ENCODE measurements at places on chromosomes 2 and 18.
A peak's percentile ranks its signal among the peaks of the same experiment; 100 is the strongest.

DNA sequence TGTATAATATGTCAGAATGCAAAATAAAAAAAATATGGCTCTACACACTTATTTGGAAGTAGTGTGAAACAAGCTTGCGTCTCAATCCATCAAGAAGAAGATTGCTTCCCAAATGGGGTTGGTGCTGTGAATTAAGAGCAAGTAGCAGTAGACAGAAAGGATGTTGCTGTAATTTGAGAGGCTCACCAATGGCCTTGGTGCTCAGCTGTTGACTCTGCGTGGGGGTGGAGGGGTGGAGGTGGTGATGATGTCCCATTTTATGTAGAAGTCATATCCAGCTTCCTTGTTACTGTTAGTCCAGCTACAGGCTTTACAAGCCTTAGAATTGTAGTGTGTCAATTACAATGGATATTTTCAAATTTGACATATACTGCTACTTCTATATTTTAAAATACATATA lies 223.4 kb upstream of the RND3 start:
- DNase-seq = no peak

- DNase-seq = no peak
These were observed 2.1 kb downstream of the RIT2 start for GRCh38 chr18:43113220-43113895.

GRCh38 chr18:3789525-3789924 lies 339.6 kb downstream of the TGIF1 start:
- DNase-seq = no peak

- no peak for DNase-seq
These were observed 1312.3 kb upstream of the PIK3C3 start for GRCh38 chr18:40642692-40643229.

- no peak for DNase-seq
These were observed 712.5 kb downstream of the TDRD15 start for GRCh38 chr2:21836261-21836660.

DNA sequence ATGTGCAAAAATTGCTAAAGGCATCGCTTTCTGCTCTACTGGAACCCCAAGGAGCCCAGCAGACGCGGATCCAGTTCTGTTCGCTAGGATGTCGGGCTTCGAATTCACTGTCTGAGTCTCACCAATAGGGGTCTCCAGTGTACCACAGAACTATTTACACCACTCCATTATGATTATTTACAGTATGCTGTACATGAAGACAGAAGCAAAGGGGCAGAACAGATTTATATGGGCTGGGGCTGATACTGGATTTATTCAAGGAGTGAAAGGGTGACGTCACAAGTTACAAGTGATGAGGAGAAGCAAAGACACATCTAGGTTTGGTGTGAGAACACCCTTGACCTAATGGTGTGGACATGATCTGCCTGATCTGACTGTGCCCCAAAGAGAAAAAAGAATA lies 185.3 kb upstream of the ATP5MC3 start:
- peak; percentile 11 for DNase-seq

- no peak for DNase-seq
These were observed 46.7 kb downstream of the LYPD6B start for GRCh38 chr2:149084924-149085795.

- DNase-seq = no peak
These were observed 13.8 kb upstream of the MGAT5 start for GRCh38 chr2:134240061-134240460.
